NCI-H187 treated with DMSO at 0.1 percent for 48 hours (cell line): ENCODE measurements at places on chromosomes 1 and 21.

- DNase-seq = no peak
These were observed 34.5 kb upstream of the BCAR3 start for GRCh38 chr1:93716163-93716562.

- no peak for DNase-seq
These were observed 514 bp downstream of the TPRG1L start for GRCh38 chr1:3625151-3625907.

GRCh38 chr1:53448241-53448841, 10.9 kb upstream of the DMRTB1 start:
- DNase-seq = no peak

GRCh38 chr1:55337801-55338447, 122.8 kb upstream of the USP24 start:
- no peak for DNase-seq
